ENCODE measurements at places on chromosomes 1 and 21. TPM values are rescaled to one million over a fixed set of nuclear protein-coding genes. Genes with fewer than 3 reads are reported as not detected.

DNA sequence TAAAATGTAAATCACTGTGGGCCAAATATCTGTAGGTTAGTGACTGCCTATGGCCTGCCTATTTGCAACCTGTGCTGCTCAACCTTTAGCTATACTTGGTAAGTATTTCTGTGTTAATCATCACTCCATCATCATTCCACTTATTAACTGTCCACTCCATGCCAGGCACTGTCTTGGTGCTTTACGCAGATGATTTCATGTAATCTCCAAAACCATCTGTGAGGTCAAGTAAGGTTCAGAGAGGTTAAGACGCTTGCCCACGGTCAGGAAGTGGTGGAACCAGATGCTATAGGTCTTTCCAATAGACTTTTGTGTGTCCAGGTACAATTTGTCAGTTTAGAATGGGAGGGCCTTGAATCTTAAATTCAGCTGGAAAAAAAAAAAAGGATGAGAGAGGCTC, 10.8 kb upstream of the PHACTR4 start:
- no peak for DNase-seq

DNA sequence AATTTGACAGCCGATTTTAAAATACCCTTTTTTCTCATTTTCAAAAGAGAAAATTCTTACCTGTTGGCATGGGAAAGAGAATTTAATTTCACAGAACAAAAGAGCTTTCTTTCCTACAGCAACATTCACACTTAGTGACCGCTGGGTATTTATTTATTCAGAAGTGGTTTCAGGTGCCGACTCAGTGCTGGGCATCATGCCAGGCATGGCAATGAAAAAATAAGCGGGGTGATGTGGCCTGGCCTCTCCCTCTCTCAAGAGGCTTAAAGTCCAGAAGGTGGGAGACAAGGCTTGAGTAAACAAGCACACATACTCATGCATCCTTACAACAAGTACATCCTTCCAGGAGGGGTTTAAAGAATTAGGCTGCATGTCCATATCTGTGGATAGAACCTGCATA, 4.1 kb upstream of the PCP4 start:
- DNase-seq, result no peak

DNA sequence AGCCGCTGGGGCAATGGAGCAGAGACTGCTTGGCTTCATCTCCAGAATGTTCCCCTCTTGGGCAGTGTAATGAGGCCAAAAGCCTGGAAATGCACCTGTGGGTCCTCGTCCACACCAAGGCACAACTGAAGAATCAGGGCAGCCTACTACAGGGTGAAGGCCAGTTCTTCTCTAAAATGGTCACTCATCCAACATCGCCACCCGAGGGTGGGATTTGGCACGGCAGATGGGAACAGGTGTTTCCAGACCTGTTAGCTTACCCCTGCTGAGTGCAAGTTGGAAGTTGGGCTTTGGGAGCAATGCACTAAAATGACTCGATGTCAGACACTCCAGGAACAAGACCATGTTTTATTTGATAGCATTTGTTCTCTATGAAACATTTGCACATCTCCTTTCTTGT, 543.7 kb downstream of the NPHP4 start:
- DNase-seq, result no peak

- no peak for DNase-seq
These were observed 29.5 kb upstream of the ZNF496 start for GRCh38 chr1:247360991-247361731.

DNA sequence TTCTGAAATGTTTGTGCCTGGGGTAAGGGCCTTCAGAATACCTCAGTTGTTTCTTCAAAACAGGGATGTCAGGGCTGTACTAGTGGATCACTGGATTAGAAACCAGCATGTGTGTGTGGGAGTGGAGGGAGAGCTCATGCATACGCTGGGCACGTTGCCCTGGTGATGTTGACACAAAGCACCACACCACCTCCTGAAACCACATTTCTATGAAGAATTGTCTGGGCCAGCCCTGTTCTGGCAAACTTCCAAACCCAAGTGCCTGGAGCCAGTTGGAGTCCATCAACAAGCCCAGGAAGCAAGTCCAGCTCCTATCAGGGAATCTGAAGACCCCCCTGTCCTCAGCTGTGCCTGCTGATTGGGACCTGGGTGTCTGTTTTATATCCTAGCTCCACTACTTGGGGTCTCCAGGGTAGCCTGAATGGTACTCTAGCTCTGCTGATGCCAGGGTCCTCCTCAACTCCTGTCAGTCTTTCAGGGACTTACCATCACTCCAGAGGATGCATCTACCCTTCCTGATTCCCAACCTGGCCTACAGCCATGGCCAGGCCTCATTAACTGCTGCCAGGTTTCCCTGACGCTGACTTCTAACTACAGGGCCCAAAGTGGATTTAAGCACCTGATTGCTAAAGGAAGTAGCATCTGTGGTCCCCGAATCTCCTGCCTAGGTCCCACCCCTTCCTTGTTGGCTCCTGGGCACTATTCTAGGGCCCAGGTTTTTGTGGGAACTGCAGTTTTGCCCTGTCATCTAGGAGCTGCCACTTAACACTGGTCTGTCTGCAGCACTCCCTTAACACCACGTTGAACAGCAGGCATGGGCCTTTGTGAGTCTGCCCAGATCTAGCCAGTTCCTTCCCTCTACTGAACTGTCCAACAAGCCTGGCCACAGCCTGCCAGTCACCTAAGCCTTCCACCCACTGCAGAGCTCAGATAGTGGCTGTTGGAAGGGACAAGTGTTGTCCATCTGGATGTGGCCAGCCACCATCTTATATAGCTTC, 45.5 kb downstream of the LPAR3 start:
- DNase-seq, result peak; percentile 95

Gene FAM131C
- total RNA-seq, result not detected

Data from prostate gland (tissue), 2 donors.